ENCODE measurements at places on chromosomes 2 and 18. TPM values are rescaled to one million over a fixed set of nuclear protein-coding genes. Genes with fewer than 3 reads are reported as not detected.

- no peak for DNase-seq
These were observed 8.9 kb upstream of the TMEM185B start for GRCh38 chr2:120231974-120232635.

- DNase-seq, result no peak
These were observed 2.0 kb downstream of the MAPRE2 start for GRCh38 chr18:35043207-35043606.

The SIX2 gene
- 3.6 TPM for total RNA-seq

The TGFA gene
- total RNA-seq, result 11.8 TPM

Data from sciatic nerve (tissue), 2 donors.